ENCODE measurements at places on chromosomes 3 and 15. TPM values are rescaled to one million over a fixed set of nuclear protein-coding genes. Genes with fewer than 3 reads are reported as not detected.

GRCh38 chr3:94596887-94597566 is 534.2 kb downstream of the NSUN3 start:
- no peak for DNase-seq

- no peak for DNase-seq
Observed at GRCh38 chr15:66739287-66739686, 37.3 kb downstream of the SMAD6 start.

DNA sequence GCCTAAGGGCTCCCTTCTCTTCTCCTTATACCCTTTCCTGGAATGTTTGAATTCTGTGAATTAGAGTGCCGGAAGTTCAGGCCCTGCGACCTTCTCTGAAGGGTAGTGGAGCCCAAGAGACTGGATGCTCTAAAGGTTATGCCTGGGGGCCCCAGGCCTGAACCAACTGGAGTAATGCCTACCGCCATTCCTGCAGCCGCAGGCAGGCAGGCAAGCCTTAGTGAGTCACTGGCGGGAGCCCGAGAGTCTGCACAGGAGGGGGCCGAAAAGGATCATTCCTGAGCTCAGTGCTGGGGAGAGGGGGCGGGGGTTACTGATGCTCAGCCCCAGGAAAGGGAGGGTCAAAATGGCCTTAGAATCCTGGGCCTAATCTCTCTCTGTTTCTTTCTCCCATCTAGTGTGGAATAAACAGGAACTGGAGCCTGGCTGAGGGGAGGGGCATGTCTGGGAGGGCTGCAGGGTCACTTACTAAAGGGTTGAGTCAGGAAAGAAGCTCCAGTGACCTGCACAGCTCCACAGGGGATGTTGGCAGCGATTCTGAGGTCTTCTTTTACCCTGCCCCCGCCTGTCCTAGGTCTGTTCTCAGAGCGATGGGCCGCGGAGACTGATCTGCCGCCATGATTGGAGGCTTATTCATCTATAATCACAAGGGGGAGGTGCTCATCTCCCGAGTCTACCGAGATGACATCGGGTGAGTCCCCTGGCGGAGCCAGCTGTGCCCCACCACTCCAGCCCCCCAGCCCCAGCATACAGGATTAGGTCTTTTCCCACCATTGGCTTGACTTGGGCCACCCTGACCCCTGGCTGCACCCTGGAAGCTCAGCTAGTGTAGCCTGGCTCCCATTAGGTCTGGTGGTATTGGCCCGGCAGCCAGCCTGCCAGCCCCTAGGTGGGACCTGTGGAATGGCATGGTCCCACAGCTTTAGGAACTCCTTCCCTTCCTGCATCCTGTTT is 2.0 kb downstream of the AP2M1 start:
- no peak for DNase-seq

GRCh38 chr3:102038477-102039142 is 189.3 kb downstream of the NFKBIZ start:
- DNase-seq, result no peak

DNA sequence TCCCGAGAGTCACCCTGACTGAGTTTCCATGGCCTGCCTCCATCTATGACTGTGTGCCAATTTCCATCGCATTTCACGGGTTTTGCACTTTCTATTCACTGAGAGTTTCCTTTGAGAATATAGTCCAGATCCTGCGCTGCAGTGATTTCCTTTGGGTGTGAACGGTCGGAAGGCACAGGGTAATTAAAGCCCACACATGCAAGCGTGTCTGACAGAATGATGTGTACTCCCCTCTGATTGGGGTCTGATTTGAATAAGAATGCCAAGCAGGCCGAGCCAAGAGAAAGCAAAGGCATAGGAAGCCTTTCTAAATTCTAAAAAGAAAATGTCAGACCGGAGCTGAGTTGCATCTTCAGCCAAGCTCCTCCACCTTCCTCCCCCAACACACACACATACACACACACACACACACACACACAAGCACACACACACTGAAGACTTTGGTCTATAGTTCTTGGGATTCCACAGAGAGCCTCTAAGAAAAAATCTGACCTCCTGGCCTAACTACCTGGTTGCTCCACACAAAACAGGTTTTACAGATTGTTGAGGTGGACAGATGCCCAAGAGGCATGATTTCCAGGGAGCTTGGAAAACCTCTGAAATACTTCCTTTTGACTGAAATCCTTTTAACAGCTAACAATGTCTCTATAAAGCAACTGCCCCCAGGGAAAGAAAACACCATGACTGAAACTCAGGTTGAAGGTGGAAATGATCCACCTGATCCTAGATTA is 59.7 kb upstream of the LRRN1 start:
- no peak for DNase-seq

DNA sequence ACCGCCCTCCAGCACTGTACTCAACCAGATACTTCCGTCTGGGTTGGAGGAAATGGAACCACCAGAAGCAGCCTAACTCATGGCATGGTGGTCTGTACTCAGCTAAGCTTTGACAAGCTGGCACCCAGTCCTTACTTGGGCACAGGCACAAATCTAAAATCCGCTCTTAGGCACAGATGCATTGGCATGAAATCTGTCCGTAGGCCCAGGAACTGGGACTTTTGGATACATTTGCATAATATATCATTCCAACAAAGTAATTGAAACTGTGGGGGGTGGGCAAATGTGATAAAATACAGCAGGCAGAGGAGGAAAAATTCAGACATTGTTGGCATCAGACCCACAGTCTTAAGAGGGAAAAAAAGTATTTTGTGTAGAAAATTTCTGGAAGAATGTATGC is 75.4 kb downstream of the C3orf85 start:
- no peak for DNase-seq

DNA sequence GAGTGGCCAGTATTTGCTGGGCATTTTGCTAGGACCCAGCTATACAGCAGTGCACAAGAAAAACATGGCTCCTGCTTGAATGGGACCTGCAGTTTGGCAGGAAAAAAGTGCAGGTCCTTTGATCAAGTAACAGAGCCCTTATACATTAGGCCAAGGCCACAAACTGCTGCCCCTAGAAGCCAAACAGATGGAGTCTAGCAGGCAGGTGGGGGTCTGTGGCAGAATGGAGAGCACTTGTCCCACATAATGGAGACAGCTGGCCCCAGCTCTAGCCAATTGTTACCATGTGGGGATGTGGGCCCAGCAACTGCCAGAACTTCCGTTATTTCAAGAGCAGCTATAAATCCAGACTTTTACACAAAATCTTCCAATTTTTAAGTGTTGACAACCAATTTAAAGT is 79.3 kb downstream of the SHQ1 start:
- no peak for DNase-seq

PDCD6IP gene
- total RNA-seq, result 256 TPM

MED12L gene
- total RNA-seq, result 0.48 TPM

A4GNT gene
- not detected for total RNA-seq

Data from mesenteric fat pad (tissue), 1 donor.